ENCODE measurements at places on chromosomes 4 and X.
A peak's percentile ranks its signal among the peaks of the same experiment; 100 is the strongest.

GRCh38 chr4:24214796-24215195, 324.9 kb upstream of the PPARGC1A start:
- no peak for DNase-seq

DNA sequence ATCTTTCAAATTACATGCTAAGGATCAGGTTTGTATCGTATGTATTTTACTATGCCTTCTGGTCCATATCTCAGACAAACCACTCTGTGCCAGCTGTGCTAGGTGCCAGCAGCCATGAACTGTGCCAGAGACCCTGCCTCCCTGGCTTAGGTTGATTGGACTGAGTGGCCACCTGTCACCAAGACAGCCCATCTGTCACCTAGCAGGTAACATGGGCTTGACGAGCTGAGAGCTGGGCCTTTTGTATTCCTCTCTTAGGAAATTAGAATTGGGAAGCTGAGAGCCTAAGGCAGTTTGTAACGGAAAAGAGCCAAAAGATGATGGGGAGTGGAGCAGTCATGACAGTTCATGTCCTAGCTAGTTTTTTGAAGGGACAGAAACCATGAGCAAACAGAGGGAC, 42.5 kb downstream of the TMEM164 start:
- DNase-seq = no peak

DNA sequence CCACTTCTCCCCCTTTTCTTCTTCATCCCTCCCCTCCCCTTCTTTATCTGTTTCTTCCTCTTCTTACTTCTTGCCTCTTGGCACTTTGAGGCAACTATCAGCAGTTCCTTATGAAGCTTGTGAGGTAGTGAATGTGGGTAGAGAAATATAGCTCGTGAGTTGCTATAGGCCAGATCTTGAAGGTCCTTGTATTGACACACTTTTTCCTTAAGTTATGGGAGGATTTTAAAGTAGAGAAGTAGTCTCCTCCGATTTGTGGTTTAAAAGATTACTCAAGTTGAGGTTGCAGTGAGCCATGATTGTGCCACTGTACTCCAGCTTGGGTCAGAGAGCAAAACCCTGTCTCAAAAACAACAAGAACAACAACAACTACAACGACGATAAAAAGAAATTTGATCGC, 3.4 kb upstream of the RRAGB start:
- DNase-seq = no peak

DNA sequence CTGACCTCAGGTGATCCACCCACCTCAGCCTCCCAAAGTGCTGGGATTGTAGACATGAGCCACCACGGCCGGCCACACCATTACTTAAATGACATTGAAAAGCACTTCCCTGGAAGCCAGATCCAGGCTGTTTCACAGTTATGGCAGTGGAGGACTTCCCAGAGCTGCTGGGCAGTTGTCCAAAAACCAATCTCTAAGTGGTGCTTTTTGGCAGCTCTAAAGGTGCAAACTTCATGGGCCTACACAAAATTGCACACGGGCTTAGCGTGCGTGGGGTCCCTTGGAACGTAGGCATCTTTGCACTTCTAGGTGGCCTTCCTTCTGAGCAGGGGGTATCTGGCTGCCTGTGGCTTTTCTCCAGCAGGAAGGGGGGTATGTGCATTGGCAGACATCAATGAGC, 172.3 kb downstream of the SHOX start:
- no peak for DNase-seq

GRCh38 chr4:106238820-106239420, 77.1 kb downstream of the TBCK start:
- peak; percentile 29 for DNase-seq

- no peak for DNase-seq
Observed at GRCh38 chrX:69996113-69996468, 53.6 kb downstream of the AWAT2 start.

GRCh38 chr4:183014361-183015084, 84.5 kb upstream of the WWC2 start:
- DNase-seq = no peak

DNA sequence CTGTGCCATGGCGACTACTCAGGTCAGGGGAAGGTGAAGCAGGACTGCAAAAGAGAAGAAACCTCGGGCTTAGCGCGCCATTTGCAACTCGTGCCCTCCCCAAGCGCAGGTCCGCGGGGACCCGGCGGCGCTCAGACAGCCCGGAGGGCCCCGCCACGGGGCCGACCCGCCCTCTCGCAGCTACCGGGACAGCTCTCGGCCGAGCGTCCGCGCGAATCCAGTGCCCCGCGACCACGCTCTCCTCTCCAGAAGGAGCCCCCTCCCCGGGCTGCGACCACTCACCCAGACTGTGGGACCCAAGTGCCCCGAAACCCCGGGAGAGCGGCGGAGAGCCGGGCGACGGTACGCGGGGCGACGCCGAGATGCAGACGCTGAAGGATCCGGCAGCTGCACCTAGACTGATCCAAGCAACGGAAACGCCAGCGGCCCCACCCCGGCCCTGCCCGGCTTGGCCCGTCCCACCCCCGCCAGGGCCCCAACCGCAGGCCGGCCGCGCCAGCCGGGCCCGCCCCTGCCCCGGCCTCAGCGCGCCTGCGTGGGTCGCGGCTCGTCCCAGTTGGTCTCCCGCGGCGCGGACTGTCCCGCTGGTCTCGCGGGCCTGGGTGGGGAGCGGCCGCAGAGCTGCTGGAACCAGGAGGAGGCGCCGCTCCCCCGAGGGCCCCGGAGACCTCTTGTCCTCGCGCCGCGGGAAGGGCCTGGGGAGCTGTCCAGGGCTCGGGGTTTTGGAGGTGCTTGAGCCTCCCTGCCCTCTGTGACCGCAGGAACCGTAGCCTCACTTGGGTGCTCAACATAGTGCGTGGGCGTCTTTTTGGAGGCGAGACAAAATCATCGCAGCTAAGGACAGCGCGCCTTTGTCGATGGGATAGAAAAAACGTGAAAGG, at the start of gene ANXA5:
TSS of gene ANXA5 (minus strand) at position 400 of the 881 bp plus-strand sequence. CDS start at position 9, 391 bp downstream.
- peak; percentile 80 for DNase-seq

GRCh38 chrX:12686331-12686730, 104.9 kb upstream of the PRPS2 start:
- no peak for DNase-seq

- no peak for DNase-seq
Observed at GRCh38 chr4:91317434-91317833, 986.3 kb upstream of the GRID2 start.

- peak; percentile 36 for DNase-seq
Observed at GRCh38 chr4:78971326-78971725, 32.1 kb upstream of the PAQR3 start.

DNA sequence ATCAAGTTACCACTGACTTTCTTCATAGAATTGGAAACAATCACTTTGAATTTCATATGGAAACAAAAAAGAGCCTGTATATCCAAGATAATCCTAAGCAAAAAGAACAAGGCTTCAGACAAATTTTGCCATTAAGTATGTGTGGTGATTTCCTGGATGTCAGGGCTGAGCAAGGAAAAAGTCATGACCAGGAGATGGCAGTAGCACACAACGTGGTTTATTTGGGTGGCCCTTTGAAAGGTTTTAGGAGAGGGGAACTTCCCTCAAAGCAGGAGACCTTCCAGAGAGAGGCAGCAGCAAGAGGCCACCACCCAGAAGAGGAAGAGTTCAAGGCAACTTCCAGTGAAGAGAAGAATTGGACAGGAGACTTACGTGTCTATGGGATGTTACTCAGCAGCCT, 18.1 kb upstream of the ZXDB start:
- peak; percentile 15 for DNase-seq

DNA sequence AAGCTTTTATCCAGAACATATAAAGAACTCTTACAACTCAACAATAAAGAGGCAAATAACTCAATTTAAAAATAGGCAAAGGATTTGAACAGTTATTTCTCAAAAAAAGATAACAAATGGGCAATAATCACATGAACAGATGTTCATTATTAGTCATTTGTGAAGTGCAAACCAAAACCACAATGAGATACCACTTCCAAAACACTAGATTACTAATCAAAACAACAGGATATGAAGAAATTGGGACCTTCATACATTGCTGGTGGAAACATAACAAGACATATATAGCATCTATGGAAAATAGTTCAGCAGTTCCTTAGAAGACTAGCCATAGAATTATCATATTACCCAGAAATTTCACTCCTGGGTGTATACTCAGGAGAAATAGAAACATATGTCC, 224.6 kb downstream of the FBXO8 start:
- no peak for DNase-seq

DNA sequence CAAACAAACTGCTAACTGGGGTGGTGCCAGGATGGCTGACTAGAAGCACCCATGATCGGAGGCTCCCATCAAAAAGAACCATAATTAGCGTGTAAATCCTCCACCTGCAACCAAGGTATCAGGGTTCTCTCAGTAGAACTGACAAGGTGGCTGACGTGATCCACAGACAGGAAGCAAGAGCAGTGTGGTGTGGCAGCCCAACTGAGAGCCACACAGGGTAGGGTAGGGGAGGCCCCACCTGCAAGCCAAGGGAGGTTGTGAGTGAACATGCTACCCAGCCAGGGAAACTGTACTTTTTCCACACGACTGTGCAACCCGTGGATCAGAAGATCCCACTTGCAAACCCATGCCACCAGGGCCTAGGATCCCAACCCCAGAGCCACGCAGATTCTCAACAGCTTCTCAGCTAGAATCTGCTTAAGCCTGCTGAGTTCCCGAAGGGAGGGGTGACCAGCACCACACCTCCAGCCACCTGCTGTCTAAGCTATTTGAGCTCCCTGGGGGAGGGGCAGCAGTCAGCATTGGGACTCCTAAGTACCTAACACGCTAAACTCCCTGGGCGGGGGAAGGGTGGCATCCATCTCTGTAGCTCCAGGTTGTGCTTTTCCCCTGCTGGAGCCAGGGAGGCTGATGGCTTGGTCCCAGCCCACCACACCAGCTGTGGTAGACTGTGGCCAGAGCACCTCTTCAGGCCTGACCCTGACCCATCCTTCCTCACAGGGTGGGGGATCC, 425.1 kb downstream of the GPM6A start:
- no peak for DNase-seq
